Central memory CD4-positive, alpha-beta T cell (primary cell): ENCODE measurements at places on chromosomes 1 and 21.

GRCh38 chr1:6258675-6259074, 2.2 kb downstream of the GPR153 start:
- no peak for DNase-seq

- no peak for DNase-seq
These were observed 10.5 kb upstream of the SRP9 start for GRCh38 chr1:225766967-225767633.

DNA sequence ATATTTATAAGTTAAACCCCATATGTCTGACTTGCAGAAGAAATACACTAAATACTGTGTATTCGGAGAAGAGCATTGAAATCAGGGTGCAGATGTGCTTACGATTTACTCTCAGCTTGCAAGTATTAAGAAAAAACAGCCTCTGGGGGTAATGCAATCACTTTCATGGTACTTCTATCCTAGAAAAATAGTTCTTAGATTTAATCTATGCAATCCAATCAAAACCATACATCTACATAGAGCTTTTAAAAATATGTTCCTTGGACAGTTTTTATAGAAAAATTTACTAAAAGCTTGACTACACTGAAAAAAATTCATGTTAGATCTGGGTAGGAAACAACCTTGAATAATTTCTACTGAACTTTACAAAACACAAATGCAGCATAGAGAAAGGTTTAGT, 890.3 kb upstream of the ADGRL2 start:
- no peak for DNase-seq

DNA sequence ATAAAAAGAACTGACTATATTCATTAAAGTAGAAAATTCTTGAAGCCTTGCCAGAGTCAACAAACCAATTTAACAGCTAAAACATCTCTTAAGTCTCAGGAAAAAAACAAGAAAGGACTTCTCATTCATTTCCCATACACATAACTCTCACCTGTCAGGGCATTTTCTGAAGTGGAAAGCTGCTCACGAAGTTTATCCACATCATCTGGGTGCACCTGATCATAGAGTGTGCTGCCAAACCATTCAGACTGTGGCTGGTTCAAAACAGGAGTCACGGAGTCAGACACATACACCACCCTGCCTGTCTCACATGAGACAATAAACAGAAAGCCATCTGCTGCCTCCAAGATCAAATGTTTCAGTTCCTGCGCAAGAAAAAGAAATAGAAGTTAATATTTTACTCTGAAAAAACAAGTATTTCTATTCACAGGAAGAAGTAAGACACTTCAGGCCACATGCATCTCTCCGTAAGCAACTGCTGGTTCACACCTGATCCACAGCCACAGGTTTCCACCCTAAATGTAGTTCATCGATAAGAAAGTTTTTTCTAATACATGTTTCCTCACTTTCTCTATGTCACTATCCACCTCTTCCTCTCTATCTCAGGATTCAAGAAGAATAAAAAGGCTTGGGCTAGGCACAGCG, 28.2 kb upstream of the CTSK start:
- no peak for DNase-seq

- DNase-seq: no peak
These were observed 1.8 kb downstream of the SHC1 start for GRCh38 chr1:154968731-154969130.
